ENCODE measurements at places on chromosomes 1 and 21.

GRCh38 chr21:38930853-38931252, 125.1 kb downstream of the ETS2 start:
- no peak for DNase-seq

DNA sequence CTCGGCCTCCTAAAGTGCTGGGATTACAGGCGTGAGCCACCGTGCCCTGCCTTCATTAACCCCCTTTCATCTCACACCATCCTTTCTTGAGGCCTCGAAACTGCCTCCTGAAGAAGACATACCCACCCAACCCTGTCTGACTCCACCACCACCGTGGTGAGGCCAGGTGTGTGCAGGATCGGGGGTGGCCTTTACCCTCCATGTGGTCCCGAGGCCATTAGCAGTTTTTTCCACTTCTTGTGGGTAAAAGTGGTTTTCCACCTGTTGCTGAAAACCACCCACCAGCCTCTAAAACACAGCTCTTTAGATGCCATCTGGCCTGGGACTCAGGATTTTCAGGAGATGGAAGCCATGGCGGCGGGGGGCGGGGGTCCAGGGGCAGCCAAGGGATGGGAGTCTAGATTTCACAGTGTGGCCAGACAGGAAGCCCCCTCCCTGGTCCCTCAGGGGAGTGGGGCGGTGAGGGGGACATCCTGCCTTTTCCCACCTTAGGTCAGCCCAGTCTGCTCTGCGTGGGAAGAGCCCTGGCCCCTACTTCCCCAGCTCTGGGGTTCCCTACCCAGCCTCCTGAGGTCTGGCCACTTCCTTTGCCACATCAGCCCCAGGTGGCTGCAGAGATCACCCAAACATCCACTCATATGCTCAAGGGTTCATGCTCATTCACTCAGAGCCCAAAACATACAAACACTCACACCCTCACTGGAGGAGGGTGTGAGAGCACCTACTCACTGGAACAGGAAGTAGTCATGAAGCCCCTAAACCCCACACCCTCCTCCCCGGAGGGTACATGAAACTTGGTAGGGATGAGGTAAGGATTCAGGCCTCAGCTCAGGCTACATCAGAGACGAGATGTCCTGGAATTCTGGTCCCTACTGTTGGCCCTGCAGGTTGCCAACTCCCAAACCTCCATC, 2.3 kb downstream of the FGR start:
- DNase-seq = no peak

DNA sequence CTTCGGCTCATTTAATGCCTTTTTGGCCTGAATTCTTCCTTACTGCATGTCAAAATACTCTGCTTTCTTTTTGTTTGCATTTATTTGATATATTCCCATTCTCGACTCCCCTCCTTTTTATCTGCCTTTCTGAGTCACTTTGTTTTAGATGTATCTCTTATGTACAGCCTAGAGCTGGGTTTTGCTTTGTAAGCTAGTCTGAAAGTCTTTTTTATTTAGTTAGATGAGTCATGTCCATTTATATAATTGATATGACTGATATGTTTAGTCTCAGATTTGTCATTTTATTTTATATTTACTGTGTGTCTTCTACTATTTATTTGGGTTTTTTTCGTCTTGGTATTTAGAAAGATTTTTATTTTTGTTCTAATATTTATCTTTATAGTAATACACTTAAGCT, 33.6 kb upstream of the GNG5 start:
- no peak for DNase-seq

DNA sequence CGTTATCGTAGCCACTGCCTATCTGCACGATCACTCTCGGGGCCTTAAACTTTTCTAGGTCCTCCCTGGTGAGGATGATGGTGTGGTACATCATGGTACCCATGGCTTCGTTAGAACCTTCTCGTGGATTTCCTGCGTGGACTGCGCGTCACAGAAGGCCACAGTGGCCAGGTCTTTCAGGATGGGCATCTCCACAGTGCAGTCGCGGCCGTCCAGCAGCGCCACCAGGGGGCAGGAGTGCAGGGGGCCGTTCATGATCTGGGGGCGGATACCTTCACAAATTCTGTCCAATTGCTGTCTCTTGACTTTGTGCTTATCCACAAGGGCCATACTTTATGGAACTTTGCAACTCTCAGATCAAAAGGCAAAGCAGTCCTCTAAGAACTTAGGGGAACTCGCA, 69.6 kb downstream of the WLS start:
- no peak for DNase-seq

- no peak for DNase-seq
Measured at GRCh38 chr1:12275370-12275769, 45.5 kb downstream of the VPS13D start.

- DNase-seq = no peak
Measured at GRCh38 chr1:235557495-235557894, 53.2 kb upstream of the B3GALNT2 start.

GRCh38 chr1:246425139-246425794, 81.8 kb downstream of the SMYD3 start:
- DNase-seq = no peak

GRCh38 chr1:203444171-203444576, 31.4 kb upstream of the PRELP start:
- no peak for DNase-seq

DNA sequence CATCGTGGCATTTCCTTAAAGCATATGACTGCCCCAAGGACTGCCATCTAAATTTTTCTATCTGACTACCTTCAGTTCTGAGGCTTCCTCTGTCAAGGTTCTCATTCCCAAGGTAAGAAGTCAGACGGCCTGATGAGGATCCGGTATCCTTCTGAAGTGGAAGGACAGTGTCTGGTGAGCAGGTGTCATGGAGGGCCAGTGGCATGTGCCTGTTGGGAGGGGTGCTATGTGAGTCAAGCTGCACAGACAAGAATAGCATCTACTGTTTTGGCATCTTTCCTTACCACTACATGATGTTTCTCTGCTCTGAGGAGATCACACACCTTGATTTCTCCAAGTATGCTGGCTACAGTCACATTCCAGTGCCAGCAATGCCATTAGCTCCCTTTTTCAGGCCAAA, 99.6 kb upstream of the RGS1 start:
- no peak for DNase-seq

DNA sequence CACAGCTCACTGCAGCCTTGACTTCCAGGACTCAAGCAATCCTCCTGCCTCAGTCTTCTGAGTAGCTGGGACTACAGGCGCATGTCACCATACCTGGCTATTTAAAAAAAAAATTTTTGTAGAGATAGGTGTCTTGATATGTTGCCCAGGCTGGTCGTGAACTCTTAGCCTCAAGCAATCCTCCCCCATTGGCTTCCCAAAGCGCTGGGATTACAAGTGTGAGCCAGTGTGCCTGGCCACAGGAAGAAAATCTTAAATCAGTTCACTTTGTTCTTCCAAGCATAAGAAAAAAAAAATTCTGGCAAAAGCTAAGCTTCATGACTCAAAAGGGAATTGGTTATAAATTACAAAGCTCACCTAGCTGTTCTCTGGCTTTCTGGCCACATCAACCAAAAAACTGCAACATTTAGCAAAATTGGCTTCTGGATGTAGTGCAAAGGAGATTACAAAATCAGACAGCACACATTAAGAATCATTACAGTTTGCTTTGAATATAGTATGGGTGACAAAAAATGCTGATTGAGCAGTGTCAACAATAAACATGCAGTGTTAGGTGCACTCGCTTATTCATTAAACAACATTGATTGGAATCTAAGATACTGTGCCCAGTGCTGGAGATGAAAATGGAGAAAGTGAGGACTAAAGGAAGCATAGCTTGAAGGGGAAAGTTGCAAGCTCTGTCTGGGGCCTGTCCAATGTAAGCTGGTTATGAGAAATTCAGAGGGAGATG, 76.7 kb downstream of the KCTD3 start:
- no peak for DNase-seq

- no peak for DNase-seq
Measured at GRCh38 chr1:227260433-227260832, 57.9 kb downstream of the CDC42BPA start.

DNA sequence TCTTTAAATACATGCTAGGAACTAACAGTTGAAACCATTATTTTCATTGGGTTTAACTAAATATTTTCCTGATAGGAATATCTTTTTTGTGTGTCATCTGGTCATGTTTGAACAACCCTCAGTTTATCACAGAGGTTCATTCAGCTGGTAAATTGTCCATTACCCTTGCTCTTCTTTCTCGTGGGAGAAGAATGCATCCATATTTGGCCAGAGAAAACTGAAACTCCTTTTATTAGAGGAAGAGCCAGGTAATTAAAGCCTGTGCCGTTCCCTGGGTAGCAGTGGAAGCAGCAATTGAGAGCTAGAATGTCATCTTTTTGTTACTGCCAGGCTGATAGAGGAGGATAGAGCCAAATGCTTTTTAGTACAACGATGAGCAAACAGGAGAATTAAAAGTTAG, 587.2 kb upstream of the ZRANB2 start:
- DNase-seq = no peak

DNA sequence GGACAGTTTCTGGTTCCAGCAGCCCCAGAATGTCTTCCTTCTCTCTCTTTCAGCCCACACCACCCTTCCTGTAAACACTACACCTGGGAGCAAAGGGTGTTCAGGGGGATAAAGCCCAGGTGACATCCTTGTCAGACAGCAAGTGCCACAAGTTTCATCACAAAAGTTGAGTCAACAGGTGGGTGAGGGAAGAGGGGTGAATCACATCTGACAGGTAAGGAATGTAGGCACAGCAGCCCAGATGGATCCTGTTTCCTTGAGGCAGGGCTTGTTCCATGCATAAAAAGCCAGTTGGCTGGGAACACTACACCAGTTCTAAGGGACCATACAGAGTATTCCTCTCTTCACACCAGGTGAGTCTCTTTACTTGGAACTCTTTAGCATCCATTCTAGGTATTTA, at the start of gene SPRR1B:
TSS of gene SPRR1B (plus strand) at position 309 of the 400 bp plus-strand sequence. CDS start 1,143 bp downstream, outside the sequence.
- DNase-seq = no peak

GRCh38 chr1:119808491-119808890, 2.8 kb downstream of the REG4 start:
- DNase-seq = no peak

GRCh38 chr1:183656355-183656754, 3.2 kb upstream of the APOBEC4 start:
- no peak for DNase-seq

DNA sequence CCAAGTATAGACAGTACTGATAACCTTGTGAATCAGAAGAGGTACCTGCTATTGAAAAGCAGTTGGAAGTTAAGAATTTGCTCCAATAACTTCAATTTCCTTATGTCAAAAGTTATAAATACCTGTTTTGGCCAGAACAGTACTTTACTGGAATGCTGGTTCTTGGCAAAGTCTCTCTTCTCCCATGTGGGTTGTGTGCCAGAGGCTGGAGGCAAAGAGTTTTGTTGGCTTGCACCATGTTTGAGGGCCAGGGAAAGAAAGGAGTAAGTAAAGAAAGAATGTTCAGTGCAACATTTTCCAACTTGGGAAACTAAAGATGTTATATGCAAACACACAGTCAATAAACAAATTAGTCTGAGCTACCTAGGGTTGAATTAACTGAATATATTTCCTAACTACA, 67.0 kb upstream of the DYNLT5 start:
- DNase-seq = no peak

DNA sequence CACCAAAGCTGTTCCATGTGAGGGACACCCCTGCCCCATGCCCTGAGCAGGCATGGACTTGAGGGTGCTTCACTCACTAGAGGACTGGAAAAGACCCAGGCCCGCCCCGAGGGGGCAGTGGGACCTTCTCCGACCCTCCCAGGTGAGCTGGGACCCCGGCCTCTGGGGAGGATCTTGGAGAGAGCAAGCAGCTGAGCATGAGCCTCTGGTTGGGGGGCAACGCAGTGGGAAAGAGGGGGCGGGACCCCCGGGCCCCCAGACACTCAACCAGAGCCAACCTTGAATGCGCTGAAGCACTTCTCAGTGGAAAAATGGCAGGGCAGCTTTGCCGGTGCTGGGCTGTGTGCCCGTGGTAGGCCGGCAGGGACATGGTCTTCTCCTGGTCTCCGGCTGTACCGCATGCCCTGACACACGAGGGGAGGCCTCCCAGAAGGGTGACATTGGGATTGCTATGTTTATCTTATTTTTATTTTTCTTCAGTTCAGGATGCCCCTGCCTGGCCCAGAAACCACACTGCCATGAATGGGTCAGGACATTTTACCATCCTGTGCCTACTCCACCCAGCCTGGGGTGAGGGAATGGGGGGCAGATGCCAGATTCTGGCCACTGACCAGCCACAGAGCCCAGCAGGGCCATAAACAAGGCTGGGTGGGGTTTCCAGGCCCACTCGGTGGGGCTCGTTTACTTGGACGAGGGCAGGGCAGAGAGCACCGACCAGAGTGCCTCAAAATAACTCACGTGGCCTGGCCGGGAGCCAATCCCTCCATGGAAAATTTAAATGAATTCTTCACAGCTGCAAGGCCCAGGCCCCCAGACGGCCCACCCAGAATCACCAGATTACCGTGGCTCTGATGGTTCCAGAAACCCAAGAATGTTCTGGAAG, 17.2 kb upstream of the LAPTM5 start:
- DNase-seq = no peak

- DNase-seq = no peak
Measured at GRCh38 chr1:15016526-15016925, 137.0 kb upstream of the TMEM51 start.

GRCh38 chr1:240559781-240560180, 52.2 kb downstream of the GREM2 start:
- DNase-seq = no peak

GRCh38 chr1:153253693-153254092, 5.8 kb upstream of the LORICRIN start:
- no peak for DNase-seq

GRCh38 chr1:231702331-231702730, 75.7 kb downstream of the DISC1 start:
- no peak for DNase-seq

DNA sequence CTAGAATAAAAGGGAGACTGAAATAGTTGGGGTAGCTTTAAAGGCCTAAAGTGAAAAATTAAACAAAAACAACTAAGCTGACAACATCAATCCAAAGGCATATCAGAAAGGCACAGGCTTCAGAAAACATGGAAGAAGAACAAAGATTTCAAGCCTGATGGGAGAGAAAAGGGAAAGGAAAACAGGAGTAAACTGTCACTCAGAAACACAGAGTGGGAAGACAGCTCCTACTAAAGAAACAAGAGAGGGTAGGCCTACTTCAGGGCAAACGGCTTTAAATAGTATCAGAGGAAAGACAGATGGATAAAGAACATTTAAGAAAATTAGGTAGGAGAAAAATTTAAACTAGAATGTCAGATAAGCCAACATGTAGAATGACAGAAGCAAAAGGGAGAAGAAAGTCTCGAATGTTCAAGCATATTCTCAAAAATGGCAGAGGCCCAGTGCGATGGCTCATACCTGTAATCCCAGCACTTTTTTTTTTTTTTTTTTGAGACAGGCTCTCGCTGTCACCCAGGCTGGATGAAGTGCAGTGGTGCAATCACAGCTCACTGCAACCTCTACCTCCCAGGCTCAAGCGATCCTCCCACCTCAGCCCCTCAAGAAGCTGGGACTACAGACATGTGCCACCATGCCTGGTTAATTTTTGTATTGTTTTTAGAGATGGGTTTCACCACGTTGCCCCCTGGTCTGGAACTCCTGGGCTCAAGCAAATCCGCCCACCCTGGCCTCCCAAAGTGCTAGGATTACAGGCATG, 7.6 kb downstream of the EGLN1 start:
- DNase-seq = no peak

GRCh38 chr1:236332092-236332758, 50.5 kb upstream of the ERO1B start:
- no peak for DNase-seq

GRCh38 chr1:236746785-236747184, 48.3 kb upstream of the MTR start:
- no peak for DNase-seq

- no peak for DNase-seq
Measured at GRCh38 chr1:20494609-20495311, 8.8 kb upstream of the CAMK2N1 start.

All from left renal pelvis (tissue), 4 donors.